ENCODE measurements at places on chromosomes 5 and 9.
A peak's percentile ranks its signal among the peaks of the same experiment; 100 is the strongest.

GRCh38 chr9:27784847-27785713 is 211.8 kb upstream of the C9orf72 start:
- DNase-seq = no peak

- peak; percentile 72 for DNase-seq
Observed at GRCh38 chr9:115650768-115651167, 502.8 kb upstream of the PAPPA start.

- peak; percentile 40 for DNase-seq
Observed at GRCh38 chr5:88502179-88503040, 233.8 kb upstream of the TMEM161B start.

DNA sequence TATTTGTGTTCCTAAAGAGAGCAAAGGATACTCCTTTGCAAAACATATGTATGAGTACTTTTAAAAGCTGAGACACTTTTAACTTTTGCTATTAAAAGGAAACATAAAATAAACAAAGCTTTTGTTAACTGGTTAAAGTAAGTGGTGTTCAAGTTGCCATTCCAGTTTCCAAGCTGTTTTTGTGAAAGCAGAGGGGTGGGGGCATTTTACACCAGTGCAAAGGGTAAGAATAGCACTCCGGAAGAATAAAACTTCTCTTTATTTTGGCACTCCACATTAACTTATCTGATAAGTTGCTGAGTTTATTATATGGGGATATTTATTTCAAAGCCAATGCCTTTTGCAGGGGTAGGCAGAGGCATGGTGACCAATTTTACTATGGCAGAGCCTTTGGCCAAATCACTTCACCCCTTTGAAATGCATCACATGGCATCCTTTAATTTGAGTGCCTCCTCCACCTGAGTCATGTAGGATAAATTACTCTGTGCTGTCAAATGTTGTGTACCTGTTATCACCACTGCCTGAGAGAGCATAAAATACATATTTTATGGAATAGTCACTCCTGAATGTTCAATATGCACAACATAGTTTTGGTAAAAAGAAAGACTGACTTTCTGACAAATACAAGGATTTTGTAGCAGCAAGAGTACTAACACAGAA is 62.9 kb downstream of the MLLT3 start:
- DNase-seq = no peak

DNA sequence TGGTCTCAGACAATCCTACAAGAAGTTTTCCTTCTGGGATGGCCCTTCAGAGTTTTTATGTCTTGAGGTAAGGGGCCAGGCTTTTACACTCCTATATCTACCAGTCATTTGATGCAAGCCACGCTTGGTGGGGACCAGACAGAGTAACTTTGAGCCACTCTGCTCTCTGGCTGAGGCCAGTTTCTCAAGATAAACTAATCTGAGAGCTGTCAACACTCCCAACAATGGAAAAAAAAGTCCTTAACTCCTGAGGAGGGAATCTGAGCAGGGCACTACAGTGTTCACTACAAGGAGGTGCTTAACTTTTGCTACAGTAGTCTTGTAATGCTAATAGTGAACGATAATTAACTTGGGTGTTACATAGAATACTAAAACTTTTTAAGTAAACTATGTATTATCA is 62.7 kb downstream of the MRPS30 start:
- DNase-seq = no peak
